Activated CD4-positive, CD25-positive, alpha-beta regulatory T cell treated with anti-CD3 and anti-CD28 coated beads, Interleukin-2, amount 50 U/mL, for 16 hours (primary cell): ENCODE measurements at places on chromosomes 4 and X.

DNA sequence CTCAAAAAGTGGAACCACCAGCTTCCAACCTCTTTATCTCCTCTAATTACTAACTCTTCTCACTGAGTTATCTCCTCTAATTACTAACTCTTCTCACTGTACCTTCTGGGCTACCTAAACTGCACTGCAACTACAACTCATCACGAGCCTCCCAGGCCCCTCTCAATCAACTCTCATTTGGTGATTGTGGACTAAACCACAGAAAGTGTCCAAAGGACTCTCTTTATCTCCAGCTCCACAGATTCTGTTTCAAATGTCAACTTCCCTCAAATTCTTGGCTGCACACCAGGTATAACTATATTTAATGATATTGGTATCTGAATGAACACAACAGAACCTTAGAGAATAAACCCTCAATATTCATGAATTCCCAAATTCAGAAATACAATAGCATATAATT lies 182.9 kb downstream of the MAML3 start:
- DNase-seq, result no peak

DNA sequence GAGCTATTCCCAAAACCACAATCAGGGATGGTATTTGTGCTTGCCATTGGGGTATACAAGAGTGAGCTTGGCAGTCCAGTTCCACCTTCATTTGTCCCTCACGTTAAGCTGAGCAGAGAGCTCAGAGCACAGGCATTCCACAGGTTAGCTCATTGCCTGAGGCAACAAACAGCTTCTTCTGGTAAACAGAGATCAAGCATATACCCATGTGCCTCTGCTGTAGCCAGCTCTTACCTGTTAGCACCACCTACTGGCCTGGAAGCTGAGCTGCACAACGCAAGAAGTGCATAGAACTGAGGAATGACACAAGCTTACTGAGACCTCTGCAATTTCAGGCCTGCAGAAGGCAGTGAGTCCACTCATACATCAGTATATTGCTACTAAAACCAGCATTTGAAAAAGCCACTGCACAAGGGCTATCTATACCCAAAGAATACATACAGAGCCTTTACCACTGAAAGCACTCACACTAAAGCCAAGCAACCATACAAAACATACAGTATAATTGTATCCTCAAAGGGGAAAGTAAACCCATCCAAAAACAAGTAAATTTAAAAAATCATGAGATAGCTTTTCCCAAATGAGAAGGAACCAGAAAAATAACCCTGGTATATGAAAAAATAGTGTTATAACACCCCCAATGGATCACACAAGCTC lies 258.3 kb upstream of the GABRA2 start:
- DNase-seq, result no peak

- DNase-seq, result no peak
Measured at GRCh38 chr4:150217192-150217591, 138.9 kb downstream of the DCLK2 start.

DNA sequence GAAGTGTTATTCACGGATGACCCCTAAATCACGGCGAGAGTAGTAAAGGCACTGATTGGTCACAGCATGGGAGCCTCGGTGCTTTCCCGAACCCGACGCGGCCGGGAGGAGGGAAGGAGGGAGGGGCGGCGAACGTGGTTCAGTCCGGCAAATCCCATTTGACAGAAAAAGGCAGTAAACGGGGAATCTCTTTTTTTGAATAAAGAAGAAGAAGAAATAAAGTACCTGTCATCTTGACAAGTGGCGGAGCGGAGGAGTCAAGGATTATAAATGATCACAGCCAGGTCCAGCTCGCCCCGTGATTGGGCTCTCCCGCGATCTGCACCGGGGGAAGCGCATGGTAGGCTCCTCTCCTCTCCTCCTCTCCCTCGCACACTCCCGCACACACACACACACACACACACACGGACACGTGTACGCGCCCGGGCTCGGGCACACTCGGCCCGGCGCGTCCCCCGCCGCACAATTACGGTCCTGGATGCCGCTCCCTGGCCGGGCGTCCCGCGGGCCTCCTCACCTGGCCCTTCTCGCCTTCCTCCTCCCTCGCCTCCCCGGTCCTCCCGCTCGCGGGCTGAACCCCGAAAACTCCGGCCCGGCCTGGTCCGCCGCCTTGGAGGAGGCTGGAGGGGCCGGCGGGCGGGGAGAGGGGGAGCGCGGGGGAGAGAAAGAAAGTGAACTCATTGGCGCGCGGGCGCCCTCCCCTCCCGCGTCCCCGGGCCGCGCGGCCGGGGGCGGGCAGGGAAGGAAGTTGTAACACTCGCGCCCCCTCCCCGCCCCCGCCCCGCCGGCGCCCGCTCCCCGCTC lies 99.2 kb upstream of the TENM3 start:
- no peak for DNase-seq

DNA sequence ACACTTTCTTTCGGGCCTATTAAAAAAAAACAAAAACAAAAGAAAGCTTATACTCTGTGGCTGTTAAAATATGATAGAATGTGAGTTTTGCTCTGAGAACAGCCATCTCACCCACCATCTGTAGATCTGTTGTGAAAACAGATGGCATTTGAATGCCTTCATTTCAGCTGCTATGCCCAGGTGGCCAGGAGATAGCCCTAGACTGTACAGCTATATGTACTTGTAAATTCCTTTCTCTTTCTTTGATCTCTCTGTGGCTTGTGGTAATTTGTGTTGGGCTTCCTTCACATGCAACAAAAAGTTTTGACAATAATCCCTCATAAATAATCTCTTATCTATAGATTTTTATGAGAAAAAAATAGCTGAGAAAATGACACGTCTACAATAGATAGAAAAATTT lies 38.1 kb downstream of the PNPLA4 start:
- DNase-seq, result no peak

DNA sequence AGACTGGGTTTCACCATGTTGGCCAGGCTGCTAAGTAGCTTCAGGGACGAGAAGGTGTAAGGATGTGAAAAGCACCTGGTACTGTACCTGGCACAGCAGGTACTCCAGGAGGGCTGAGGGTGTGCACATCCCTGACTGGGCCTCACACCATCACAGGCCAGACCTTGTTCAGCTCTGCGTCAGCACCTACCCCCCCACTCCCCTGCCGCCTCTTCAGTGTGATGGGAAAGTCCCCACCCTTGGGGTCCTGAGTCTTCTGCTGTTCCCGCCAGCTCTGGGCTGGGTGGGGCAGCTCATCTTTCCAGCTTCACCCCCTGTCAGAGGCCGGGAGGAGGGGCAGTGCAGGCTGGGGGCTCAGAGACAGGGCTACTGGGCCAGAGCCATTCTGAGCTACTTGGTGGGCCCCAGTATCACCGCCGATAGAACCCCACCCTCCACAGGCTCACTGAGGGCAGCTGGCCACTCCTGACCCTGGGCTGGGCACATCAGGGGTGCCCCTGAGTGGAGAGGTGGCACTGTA lies 6.7 kb upstream of the SH3BP2 start:
- no peak for DNase-seq

GRCh38 chr4:5974321-5974720 lies 43.9 kb downstream of the C4orf50 start:
- no peak for DNase-seq

DNA sequence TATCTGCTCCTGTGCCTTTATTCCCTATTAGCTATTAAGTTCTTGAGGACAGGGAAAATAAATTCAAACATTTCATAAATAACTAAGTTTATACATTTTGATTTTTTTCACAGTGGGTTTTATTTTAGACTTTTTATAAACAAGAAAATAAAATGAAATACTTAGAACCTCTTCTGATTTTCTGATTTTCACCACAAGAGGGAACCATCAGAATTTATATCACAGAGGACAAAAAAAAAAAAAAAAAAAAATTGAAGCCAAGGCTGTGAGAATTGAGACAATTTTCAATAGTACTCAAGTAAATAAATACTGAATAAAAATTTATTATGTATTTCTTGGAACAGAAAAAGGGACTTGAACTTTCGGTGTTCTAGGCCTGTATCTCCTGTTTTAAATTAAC lies 288.1 kb downstream of the SH3BGRL start:
- DNase-seq, result no peak

DNA sequence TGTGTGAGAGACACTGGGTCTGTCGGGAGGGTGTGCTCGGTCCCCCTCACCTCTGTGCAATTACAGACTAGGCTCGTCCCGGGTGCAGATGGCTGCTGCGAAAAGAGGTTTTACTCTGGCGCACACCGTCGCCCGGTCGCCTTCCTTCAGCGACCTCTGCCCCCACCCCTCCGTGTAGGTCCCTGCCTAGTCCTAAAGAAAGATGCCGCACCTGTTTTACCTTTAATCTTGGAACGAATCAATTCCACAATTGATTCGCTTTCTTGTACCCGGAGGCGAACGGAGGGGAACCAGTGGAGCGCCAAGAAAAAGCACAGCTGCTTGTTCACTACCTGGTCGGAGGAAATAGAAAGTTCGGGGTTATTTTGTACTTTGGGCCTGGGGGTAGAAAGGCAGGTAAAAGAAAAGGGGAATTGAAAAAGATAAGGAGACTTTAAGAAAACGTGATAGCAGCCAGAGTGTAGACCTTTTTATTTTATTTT lies 1.2 kb downstream of the NPNT start:
- DNase-seq, result no peak

- DNase-seq, result no peak
Measured at GRCh38 chrX:14932136-14932535, 58.9 kb downstream of the MOSPD2 start.

- DNase-seq, result no peak
Measured at GRCh38 chr4:41573502-41574001, 35.6 kb downstream of the LIMCH1 start.

- DNase-seq, result no peak
Measured at GRCh38 chr4:172357006-172357540, 543.9 kb downstream of the GALNTL6 start.

- no peak for DNase-seq
Measured at GRCh38 chr4:155777971-155778735, 19.3 kb downstream of the GUCY1B1 start.

- no peak for DNase-seq
Measured at GRCh38 chr4:162403419-162403818, 239.6 kb upstream of the FSTL5 start.

DNA sequence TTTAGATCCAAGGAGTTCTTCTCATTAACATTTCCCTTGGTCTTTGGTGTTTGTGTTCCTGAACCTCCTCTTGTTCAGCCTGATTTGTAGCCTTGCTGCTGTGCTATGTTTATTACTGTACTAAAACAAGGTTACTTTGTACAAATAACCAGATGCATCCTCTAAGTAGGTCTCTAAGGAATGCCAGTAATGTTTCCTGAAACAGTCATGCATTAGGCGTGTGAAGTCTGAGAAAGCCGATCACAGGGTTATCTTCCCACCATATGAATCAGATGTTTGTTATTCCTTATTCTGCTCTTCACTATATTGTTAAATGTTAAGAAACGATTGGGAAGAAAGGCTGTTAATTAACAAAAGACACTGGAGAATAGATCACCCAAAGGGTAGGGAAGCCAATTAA lies 66.9 kb downstream of the GALNTL6 start:
- no peak for DNase-seq

DNA sequence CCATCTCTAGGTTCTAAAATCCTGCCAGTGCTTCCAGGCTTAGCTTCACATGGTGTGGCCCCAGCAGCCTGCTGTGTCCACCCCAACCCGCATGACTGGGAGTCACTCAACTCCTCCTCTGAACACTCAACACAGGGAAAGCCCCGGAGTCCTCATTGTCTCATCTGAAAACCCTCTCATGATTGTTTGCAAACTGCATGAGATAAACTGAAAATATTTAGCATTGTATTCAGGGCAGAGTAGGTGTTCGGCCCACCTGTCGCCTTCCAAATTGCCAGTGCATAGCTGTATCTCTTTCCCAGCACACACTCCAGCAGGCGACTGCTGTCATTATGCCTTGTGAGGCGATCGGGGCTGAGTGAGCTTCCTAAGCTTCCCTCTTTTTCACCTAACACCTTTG lies 76.7 kb upstream of the SORBS2 start:
- no peak for DNase-seq

GRCh38 chrX:2316534-2316933 lies 184.2 kb downstream of the DHRSX start:
- no peak for DNase-seq

DNA sequence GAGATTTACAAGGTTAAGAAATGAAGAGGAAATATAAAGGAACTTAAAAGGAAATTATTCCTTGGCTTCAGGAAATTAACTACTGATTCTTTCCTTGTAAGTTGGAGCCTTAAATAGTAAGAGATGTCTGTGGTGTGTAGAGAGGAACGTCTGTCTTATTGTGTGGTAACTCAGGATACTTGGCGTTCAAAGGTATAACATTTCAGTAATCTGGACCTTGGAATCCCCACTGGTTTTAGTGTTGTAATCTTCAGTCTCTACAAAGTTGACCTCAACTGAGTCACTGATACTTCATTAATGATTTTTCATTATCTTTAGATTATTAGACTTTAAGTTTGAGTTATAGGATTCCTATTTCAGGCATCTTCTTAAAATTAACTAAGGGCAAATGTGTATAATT lies 79.1 kb upstream of the LSM6 start:
- no peak for DNase-seq

DNA sequence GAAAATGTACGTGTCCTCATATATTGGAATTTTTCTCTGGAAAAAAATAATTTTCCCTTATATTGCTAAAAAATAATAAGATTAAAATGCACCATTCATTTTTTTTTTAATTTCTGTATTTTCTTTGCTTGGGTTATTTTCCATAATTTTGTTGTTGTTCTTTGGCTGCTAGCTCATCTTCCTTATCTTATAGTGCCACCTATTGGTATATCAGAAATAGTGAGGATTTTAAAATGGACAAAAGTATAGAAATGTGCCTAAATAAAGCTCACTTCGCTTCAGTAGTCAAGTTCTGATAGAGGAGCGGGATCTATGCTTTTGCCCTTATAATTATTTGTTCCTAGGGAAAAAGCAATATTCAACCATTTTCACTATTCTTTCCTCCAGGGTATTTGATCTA lies 134.8 kb downstream of the NAP1L3 start:
- DNase-seq, result no peak

DNA sequence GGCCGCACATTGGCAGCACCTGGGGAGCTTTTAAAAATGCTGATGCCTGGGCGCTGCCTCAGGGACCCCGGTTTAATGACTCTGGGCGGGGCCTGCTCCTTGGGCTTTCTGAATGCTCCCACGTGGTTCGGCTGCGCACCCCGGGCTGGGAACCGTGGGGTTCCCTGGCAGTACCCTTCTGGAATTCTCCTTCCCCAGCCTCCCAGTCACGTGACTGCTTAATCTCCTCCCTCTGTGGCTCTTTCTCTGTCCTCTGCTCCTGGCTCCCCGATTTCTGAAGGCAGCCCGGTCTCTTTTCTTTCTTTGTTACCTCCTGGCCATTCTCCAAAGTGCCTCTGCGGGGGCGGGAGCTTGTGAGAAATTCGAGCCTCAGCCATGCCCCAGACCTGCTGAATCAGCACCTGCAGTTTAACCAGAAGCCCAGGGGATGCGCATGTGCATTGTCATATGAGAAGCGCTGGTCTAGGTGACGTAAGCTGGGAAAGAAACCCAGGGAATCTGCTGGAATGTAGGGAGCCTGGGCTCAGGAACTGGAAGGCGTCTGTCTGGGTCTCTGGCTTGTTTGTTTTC lies 16.6 kb downstream of the CLCN4 start:
- no peak for DNase-seq

- DNase-seq, result no peak
Measured at GRCh38 chrX:40964633-40965586, 120.3 kb upstream of the USP9X start.

GRCh38 chr4:147740176-147740575 lies 8.3 kb downstream of the ARHGAP10 start:
- no peak for DNase-seq

GRCh38 chr4:175282407-175282806 lies 364.2 kb downstream of the ADAM29 start:
- no peak for DNase-seq
